Body of pancreas (tissue), 4 donors: ENCODE measurements at places on chromosomes 3 and 15. TPM values are rescaled to one million over a fixed set of nuclear protein-coding genes. Genes with fewer than 3 reads are reported as not detected.

SKOR1 gene
- total RNA-seq, result under 0.01 TPM

ARGFX gene
- not detected for total RNA-seq

DNA sequence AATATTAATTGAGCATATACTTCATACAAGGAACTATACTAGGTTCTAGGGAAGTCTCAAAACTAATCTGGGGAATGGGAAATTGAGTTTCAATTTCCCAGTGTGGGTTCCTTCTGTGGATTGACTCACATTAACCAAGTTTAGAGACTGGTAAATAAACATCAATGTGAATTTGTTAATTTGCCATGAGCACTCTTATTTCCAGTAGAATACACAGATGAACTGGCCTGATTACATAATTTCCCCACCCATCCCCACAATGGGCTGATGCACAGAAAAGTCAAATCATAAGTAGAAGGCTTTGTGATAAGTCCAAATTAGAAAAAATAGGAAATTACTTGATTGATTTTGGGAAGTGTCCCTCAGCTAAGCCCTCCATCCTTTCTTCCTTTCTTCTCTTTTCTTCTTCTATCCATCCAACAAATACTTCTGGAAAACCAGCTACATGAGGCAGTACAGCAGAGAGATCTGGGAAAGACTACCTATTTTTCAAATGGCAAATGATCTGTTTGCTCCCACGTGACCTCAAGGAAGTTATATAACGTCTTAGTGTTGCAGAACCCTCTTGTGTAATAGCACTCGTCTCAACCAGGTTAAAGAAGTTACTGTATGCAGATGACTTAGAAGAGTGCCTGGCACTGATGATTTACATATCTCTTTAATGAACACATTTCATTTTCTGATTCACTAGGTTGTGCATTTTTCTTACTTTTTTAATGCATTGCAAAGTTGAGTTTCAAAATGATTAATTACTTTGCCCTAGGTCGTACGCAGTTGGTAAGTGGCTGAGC, 312.3 kb downstream of the SV2B start:
- no peak for DNase-seq

DNA sequence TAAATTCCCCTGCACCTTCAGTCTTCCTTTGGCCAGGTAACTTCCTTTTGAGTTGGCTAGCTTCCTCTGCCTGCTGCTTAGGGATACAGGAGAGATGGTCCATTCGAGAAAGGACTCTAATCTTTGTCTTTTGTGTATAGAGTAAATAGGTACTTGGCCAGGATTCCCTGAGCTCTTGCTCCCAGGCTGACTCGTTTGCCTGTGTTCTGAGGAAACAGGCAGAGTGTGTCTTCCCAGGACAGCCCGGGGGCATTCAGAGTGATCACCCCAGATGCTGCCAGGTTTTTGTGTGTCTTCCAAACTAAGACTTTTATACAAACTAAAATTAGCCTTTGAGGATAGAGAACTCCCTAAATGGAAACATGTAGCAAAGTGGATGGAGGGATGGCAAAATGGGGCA, 39.5 kb downstream of the TMEM108 start:
- no peak for DNase-seq

DNA sequence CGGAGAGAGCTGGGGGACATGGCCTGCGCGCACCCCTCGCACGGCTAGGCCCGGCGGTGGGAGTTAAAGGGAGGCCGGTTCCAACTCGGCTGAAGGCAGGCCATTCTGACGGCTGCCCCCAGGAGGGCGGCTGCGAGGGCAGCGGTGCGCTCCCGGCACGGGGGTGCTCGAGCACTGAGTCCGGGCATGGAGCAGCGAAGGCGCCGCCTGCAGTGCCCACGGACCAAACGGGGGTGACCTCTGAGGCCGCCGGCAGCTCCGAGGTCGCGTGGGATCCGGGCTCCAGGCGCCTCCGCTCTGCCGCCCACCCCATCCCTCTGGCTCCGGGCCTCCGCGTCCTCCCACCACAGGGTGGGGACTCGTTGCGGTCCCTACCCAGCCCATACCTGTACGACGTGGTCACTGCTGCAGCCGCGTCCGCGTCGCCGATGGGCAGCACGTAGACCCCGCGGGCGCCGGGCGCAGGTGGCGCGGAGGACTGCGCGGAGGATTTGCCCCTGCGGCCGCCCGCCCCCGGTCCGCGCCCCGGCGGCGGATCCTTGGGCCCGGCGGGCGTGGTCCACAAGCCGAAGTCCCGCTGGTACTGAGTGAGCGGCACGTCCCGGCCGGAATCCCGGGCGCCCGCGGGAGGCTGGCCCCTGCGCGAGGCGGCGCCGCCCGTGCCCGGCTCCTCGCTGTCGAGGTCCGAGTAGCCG, 469 bp downstream of the MAP6D1 start:
- DNase-seq, result peak; percentile 48

- no peak for DNase-seq
Measured at GRCh38 chr3:127597020-127597771, 1.0 kb upstream of the MCM2 start.

TMIE gene
- not detected for total RNA-seq

IGSF10 gene
- total RNA-seq, result 0.99 TPM

GOLGA6L9 gene
- 5.6 TPM for total RNA-seq

GRCh38 chr3:129587566-129588210, 18.8 kb downstream of the PLXND1 start:
- no peak for DNase-seq

USF3 gene
- 10.5 TPM for total RNA-seq

DNA sequence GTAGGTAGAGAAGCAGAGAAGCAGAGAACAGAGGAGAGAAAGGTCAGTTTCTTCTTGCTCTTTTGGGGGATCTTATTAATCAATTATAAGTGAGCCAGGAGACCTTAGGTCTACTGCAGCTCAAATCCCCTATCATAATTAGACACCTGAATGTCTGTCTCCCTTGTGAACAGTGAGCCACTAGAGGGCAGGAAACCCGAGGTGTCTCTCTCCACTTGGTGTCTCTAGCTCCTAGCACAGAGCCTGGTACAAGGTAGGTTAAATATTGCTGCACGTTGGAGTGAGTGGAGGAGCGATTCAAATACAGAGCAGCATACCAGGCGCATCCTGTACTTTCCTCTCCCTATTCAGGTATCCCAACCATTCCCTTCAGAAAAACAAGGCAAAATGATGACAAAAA, 2.0 kb upstream of the ST8SIA2 start:
- no peak for DNase-seq

- DNase-seq, result no peak
Measured at GRCh38 chr3:181966393-181966792, 254.7 kb downstream of the SOX2 start.

IMPG2 gene
- 0.33 TPM for total RNA-seq

- no peak for DNase-seq
Measured at GRCh38 chr15:92018535-92019239, 165.2 kb downstream of the SLCO3A1 start.

GRCh38 chr15:68650901-68651709, 72.3 kb downstream of the CORO2B start:
- peak; percentile 65 for DNase-seq

ADAMTSL3 gene
- total RNA-seq, result 10.2 TPM

SLTM gene
- total RNA-seq, result 95.3 TPM

- DNase-seq, result peak; percentile 6
Measured at GRCh38 chr3:62622553-62623174, 249.3 kb upstream of the FEZF2 start.

- peak; percentile 19 for DNase-seq
Measured at GRCh38 chr3:64188810-64189560, 36.3 kb downstream of the PRICKLE2 start.

- DNase-seq, result no peak
Measured at GRCh38 chr3:194998417-194998816, 272.5 kb downstream of the XXYLT1 start.

SPATA12 gene
- total RNA-seq, result not detected

GSK3B gene
- 18.8 TPM for total RNA-seq

DNA sequence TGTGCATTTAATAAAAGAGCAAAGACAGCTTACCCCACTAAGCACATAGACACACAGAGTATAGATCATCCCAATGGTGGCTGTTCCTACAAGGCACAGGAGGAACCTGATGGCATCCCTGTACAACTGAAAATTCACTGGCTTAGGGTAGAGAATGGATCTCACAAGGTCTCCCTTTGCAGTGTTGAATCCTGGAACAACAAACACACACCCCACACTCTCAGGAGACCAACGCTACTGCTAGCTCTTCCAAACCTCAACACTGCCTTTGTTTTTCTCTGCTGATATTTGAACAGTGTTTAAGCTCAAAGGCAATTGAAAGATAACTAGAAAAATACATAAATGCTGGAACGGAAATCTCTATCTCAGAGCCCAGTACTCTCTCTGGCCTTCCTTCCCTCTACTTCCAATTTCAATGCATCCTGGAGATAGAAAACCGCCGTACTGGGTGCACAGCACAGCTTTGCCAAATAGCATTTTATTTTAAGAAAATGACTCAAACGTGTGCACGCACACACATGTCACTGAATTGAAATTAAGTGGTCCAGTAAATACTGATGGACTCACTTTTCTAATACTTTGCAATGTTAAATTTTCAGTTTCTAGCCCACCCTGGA, 87.5 kb upstream of the ATP13A5 start:
- no peak for DNase-seq

DALRD3 gene
- total RNA-seq, result 67.6 TPM

GRCh38 chr3:14509796-14510100, 30.4 kb downstream of the GRIP2 start:
- no peak for DNase-seq

GRCh38 chr3:173857154-173857553, 459.6 kb downstream of the NLGN1 start:
- DNase-seq, result no peak

PLA2G4E gene
- total RNA-seq, result not detected

DNA sequence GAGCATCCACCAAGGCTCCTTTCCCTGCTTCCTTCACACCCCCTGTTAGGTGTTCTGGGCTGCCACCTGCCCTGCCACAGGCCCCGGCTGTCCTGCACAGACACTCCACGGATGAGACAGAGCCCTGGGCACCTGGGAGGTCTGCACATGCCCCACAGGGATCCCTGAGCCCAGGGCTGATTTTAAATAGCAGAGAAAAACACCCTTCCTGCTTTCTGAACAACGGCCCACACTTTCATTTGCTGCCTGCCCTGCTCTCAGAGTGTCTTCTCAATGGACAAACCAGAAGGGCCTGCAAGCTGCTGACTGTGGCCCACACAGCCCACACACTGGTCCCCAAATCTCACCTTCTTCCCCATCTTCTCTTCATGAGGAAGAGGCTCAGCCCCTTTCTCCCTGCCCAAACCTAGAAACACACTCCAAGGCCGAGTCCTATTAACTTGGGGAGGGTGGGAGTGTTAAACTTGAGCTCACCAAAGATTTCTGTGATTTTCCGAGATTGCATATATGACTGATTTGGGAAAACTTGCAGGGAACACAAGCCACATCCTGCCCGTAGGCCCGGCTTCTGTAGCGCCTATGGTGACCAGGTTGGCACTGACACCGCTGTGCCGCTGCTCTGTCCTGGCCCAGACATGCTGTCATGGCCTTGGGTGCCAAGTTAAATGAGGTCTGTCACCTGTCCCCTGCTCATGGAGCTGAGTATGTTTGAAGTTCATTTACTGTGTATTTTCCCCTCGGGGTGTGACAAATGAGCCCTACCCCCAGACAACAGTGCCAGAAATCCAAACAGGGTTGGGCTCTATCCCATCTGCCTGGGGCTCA, 47.2 kb upstream of the KLF13 start:
- peak; percentile 22 for DNase-seq

DNA sequence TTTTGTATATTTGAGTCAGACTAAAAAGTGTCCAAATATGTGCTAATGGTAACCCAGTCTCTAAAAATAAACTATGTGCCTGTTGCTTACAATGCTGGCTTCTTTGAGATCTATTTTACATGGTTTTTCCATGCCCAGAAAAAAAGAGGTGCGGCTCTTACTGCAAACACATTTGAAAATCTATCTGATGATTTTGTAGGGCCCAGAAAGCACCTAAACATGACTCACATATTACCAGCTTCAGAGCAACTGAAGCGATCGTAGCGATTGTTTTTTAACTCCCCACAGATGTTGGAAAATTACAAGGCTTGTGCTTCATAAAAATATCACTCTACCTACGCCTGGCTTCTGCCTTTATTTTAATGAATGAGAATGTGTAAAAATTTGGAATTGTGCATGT, 53.5 kb downstream of the SUCNR1 start:
- no peak for DNase-seq

DNA sequence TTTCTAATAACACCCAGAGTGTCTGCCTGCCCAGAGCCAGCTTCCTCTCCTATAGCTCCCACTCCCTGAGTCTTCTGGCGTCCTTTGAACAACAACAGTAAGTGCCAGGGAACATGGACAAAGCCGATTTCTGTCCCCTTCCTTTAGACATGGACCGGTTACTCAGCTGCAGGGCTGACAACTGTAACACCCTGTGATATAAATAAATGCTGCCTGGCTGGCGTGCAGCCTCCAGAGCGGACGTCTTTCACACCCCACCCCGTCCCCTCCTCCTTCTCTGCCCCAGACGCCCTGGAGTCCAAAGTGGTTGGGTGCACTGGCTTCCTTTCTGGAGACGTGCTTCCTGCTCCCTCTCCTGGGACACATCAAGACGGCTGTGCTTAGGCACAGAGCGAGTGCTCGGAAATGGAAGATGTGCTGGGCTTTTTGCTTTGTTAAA, 281.9 kb upstream of the LRRFIP2 start:
- DNase-seq, result peak; percentile 30

GDPGP1 gene
- 0.33 TPM for total RNA-seq

DNA sequence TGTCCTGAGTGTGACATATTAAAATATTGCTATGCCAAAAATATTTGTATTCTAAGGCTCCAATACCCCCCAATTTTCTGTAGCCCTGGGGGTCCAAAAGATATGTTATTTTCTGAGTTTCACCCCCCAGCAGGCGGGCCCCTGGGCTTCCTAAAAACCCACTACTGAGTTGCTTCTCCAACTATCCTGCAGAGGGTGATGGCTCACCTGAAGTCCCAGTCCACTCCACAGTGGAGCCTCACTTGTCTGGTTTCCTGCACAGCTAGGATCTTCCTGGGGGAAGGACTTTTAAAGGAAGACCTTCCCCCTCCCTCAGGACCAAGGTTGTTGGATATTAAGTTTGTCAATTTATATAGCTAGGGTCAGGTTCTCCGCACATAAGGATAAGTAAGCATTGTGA, 1181.4 kb downstream of the ROBO2 start:
- no peak for DNase-seq

- DNase-seq, result no peak
Measured at GRCh38 chr15:98009971-98010370, 49.5 kb downstream of the ARRDC4 start.

- DNase-seq, result no peak
Measured at GRCh38 chr3:134567605-134568004, 81.7 kb downstream of the CEP63 start.

DNA sequence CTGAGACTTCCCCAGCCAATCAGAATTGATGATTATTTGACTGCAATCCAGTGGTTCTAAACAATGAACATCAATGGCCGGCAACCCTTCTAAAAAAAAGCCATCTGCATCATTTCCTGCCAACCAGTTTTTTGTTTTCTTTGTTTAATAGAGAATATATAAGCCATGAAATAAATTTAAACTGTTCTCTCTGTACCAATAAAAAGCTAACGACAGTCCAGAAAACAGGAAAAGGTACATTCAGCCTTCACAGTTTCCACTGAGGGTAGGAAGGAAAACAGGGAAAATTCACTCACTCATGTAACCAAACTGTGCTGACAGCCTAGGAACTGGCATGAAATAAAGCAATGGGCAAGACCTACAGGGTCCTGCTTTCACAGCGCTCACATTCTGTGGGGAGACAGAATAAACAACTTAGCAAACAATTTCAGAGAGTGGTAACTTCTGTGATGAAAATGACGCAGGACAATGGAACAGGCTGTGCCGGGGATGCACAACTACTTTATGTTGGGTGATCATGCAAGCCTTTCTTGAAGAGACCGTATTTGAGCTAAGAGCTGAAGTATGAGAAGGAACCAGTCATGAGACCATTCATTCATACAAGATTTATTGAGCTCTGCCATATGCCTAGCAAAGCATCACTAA, 630.1 kb downstream of the MAGI1 start:
- no peak for DNase-seq

GRCh38 chr3:127728417-127729015, 55.8 kb downstream of the ABTB1 start:
- DNase-seq, result no peak
